WTC11 (cell line): ENCODE measurements at places on chromosomes 11 and 22.
A peak's percentile ranks its signal among the peaks of the same experiment; 100 is the strongest.

DNA sequence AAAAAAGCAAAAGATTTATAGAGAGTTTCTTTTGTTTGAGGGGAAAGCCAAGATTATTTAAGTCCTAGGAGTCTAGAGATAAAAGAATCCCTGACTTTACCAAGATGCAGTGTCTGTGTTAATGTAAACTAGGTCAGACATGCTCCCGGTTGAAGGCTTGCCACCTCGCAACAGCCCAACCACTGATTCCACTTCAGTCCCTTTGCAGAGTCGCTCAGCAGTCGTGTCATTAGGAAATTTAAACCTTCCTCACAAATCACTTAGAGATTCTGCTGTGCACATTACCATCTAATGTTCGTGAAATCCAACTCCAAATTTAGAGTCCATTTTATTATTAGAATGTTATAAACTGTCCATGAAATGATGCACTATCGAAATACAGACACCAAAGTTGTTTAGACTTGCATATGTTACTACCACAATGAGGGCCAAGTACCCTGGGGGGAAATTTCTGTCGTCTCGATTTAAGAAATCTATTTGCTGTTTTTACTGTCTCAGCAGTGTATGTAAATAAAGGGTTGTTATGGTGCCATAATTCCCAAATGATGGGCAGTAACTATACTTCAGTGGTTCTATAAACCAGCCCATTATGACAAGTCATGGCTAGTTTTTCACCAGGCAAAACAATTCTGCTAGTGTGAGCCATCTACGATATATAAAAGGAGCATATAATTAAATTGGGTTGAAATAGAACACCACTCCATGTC, 101.4 kb upstream of the MTNR1B start:
- DNase-seq, result no peak

DNA sequence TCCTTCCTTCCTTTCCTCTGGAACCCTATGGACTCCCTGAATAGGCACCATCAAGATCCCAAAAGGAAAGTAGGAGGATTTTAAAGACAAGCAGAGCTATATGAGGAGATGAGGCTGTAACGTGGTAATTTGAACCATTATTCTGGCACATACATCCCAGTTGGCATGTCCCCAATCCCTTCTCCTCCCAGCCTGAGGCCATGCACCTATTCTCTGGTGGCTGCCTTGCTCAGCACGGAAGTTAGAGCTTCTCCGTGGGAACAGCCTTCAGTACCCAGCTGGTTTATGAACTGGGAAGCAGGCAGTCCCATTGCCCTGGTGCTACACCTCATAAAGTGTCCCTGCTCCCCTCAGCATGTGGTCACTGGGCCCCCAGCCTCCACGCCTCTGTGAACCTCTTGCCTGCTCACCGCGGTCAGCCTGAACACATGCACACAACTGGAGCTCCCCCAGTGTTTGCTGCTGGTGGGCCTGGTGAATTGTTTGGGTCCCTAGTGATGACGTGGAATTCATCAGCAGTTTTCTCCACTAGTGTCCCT, 139.9 kb upstream of the PLET1 start:
- DNase-seq, result no peak

DNA sequence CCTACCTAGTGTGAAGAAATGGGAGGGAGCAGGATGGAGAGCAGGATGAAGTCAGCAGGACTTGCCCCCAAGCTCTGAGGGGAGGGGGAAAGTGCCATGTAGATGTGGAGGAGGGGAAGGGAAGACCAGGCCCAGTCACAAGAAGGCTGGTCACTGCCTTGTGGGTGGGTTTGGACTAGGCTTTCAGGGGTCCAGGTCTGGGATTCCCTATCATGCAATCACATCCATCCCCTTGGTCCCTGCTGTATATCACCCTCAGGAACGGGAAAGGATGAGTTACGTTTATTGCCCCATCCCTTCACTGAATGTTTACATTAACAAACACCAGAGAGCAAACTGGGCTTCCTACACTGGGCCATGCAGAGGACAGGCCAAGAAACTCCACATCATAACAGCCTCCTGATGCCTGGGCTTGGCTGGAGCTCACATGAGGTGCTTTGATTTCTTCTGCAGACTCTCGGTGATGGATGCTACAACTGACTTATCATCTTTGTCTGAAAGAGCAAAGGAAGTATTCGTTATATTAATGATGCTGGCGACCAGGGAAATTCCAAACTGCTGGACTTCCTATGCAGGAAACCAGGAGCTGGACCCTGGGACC, 5.6 kb downstream of the TMEM86A start:
- DNase-seq, result no peak

DNA sequence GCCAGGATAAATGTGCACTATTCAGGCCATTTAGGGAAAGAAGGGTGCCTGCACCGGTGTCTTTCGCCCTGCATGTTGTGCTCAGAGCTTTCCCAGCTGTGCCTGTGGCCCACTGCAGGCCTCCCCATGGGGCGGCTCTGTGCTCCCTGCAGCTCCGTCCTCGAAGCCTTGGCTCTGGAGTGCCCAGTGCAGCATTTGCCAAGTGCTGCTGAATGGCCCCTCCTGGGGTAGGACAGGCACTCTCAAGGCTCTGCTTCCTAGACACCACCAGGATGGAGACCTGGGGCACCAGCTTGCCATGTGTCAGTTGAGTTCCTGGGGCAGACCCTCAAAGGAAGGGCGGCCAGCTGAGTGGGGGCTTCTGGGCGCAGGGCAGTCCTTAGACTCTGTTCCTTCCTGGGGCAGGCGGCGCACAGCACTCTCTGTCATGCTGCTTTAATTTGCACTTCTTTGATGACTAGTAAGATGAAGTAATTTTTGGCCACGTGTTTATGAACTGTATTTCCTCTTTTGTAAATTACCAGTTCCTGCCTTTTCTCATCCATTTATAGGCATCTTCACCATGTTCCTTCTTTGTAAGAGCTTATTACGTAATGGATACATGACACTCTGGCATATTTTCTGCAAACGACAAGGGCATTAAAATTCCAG, 32.1 kb upstream of the GNB1L start:
- peak; percentile 9 for DNase-seq

- no peak for DNase-seq
Measured at GRCh38 chr11:93220078-93220477, 22.3 kb upstream of the SLC36A4 start.

DNA sequence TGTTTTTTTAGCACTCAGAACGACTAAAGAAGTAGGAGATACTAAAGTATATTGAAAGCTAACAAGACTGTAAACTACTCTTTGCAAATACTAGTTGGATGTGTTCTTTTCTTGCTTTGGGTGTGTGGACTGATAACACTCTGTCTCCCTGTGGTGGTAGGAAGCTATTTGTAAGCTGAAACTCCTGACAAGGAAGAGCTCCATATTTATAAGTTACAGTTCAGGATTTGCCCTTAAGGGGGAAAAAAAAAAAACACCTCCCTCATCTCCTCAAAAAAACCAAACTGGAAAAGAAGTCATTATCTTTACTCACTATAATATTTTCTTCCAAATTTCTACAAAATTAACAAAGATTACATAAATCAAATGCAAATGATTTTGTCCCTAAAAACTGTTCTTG, 94.9 kb downstream of the LARGE2 start:
- no peak for DNase-seq

DNA sequence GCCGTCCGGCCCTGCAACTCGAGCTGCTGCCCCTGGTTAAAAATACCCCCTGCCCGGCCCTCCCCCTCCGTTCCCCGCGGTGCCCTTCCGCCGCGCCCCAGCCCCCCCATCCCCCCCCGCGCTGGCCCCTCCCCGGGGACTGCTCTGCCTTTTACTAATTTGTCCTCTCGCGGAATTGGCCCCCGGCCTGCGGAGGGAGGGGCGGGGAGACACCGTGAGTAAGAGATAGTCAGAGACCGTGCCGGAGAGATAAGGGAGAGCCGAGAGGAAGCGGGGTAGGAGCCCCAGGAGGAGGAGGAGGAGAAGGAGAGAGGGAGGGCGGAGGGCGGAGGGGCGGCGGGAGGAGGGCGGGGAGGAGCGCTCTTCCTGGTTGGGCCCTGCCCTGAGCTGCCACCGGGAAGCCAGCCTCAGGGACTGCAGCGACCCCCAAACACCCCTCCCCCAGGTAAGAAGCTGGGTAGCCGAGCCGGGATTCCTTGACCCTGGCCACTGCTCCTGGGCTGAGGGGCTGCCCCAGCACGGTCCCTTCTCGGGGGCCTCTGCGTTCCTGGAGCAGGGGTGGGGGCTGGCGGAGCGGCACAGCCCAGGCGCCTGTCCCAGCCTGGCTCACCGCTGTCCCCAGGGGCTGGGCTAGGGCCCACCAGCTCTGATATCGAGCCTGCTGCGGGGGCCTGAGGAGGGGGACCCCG, at the start of gene CAPN1:
CAPN1 (plus strand) TSS at position 360 of the 689 bp plus-strand sequence. CDS start 774 bp downstream, outside the sequence.
- peak; percentile 71 for DNase-seq

DNA sequence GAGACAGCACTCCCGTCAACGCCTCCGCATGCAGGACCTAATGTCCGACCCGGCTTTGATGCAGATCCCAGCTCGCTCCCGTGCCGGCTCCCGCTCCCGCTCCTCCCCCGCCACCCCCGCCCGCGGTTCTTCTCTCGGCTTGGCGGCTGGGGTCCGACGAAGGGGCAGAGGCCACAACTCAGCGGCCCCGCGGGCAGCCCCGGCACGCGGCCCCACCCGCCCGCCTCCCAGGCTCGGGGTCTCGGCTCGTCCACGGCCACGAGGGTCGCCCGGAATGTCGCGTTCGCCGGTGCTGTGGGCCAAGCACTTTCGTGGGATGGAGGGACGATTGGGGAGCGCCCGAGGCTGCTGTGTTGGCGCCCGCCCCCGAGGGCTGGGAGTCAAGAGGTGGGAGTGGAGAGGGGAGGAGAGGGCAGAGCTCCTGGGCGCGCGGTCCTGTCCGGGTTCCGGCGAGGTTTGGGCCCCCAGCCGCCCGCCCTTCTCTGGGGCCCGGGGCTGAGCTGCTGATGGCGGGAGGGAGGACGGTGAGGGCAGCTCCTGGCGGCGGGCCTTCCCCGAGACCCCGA, 5.3 kb upstream of the TBX1 start:
- peak; percentile 42 for DNase-seq

- DNase-seq, result no peak
Measured at GRCh38 chr11:131745405-131745804, 375.0 kb downstream of the NTM start.

DNA sequence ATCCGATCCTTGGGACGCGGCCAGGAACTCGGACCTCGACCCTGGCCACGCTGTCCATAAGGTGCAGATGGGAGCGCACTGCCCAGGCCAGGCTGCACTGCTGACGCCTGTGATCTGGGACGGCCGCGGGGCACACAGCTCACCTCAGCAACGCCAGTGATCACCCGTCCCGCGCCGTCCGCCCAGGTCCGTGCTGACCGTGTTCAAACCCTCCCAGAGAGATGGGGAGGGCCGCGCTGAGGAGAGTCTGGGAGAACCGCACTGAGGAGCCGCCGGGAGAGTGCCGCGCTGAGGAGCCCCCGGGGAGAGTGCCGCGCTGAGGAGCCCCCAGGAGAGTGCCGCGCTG, 636 bp downstream of the KCNQ1OT1 start:
- peak; percentile 20 for DNase-seq

- DNase-seq, result no peak
Measured at GRCh38 chr22:46967445-46968358, 205.3 kb downstream of the TBC1D22A start.

- DNase-seq, result no peak
Measured at GRCh38 chr22:37827056-37827455, 3.9 kb downstream of the GALR3 start.

GRCh38 chr22:48358886-48359612, 1468.6 kb downstream of the BRD1 start:
- DNase-seq, result no peak

DNA sequence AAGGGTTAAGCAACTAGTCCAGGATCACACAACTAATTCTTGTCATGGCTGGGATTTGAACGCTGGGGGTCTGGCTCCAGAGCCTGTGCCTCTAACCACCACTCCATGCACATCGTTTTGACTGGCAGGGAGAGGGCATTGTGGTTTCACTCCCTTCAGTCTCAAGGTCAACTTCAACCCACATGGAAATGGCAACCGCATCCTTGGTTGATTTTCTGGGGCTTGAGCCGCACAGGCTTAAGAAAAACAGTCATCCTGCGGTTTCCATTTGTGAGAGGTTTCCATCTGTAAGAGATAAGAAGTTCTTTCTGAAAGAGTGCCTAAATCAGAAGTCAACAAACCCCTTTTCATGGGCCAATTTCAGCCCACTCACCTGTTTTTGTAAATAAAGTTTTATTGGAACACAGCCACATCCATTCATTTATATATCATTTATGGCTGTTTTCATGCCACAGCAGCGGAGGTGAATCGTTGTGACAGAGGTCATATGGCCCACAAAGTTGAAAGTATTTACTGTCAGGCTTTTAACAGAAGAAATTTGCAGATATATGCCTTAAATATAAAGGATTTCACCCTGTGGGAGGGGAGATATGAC, 65.7 kb downstream of the SGSM1 start:
- DNase-seq, result no peak
